ENCODE measurements at places on chromosomes 4 and X. TPM values are rescaled to one million over a fixed set of nuclear protein-coding genes. Genes with fewer than 3 reads are reported as not detected.

The VCX2 gene
- total RNA-seq = not detected

GRCh38 chr4:2958446-2958845, 4.8 kb downstream of the NOP14 start:
- DNase-seq = no peak

DNA sequence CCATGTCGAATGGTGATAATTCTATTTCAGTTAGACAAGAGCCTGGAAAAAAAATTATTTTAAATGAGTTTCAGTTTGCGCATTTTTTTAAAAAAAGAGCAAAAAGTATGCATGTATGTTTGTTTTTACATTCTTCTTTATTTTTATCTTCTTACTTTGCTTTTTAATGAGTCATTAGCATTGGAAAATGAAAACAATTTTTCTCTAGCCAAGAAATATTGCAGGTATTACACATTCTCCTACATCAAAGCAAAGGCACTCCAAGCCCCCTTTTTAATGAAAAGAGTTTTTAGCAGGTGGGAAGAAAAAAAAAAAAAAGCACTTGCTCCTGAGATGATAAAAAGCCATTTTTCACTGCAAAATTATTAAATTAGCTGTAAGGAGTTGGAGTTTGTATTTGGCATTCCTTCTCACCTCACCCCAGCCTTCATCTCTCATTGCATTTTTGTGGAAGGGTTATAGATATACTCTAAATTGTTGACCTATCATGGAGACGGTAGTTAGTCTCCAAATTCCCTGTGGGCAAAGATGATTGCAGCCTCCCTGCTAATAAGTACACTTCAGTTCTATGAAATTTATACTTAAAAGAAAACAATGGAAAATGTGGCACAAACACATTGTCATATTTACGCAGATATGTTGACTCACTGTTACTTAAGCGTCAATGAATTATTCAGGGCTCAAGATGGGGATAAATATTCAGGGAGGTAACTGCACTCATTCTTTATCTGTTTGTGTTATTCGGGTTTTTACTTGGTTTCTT, 43.8 kb downstream of the PALLD start:
- no peak for DNase-seq

DNA sequence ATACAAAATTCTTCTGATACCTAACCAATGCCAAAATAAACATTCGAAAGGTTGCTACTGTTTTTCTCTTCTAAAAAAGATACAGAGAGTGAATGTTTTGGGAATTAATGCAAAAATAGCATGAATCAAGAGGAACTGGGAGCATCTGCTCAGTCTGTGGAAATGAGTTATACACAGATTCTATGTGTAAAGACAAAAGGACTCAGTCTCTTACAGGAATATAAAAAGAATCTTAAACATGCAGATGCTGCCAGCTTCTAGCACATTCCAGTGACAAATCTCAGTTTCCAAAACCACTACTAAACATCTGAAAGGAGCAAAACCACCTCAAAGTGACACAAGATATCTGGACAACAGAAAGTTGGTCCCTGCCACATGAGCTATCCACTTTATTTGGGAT, 55.0 kb downstream of the PAPSS1 start:
- DNase-seq = no peak

The TSPAN7 gene
- total RNA-seq = 123 TPM

The RCHY1 gene
- total RNA-seq = 49.4 TPM

GRCh38 chr4:82694046-82694445, 104.5 kb downstream of the SCD5 start:
- no peak for DNase-seq

DNA sequence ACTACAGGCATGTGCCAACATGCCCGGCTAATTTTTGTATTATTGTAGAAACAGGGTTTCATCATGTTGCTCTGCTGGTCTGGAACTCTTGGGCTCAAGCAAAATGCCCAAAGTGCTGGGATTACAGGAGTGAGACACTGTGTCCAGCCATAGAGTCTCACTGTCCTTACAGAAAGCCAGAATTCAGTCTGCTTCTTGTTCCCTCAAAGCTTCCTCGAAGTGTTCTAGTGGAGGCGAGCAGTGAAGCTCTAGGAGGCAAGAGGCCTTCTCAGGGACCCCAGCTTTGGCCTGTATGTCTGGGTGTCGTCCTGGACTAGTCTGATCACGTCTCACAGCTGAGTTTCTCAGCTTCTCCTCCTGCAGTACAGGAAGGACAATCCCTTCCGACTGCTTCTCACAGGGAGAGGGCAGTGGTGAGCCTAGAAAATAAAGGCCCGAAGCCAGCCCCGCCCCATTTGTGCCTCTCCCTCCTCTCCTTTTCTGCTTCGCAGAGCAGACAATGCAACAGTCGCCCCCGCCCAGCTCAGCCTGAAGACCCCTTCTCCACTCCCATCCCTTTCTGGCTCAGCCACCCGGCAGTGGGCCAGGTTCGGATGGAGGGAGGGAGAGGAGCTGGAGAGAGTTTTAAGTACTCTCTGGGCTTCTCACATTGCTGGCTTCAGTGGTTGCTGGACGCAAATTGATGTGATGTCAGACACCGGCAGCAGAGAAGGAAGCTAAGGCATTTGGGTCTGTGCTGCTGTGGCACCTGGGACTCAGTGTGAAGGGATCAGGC, 11.1 kb upstream of the FAM3A start:
- peak; percentile 80 for DNase-seq

GRCh38 chr4:186820391-186820891, 96.8 kb upstream of the FAT1 start:
- peak; percentile 74 for DNase-seq

The NPY1R gene
- 6.0 TPM for total RNA-seq

The RBMX2 gene
- total RNA-seq = 13.4 TPM

GRCh38 chrX:19798423-19798822, 89.0 kb downstream of the SH3KBP1 start:
- DNase-seq = no peak

DNA sequence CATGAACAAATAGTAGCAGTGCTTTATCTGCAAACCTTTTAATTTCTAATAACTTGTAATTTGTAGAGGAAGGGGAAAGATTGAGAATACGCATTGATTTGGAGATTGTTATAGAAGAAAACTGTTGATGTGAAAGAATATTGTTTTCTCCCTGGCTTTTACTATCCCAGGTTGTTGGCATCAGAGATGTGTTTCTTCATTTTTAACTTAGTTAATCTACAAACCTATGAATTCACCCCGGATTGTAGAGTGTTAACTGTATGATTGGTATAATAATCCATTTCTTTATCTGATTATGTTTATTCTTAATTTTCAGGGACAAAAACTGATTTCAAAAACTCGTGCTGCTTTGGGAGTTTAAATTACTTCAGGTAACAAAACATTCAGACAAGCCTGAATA, 18.9 kb downstream of the AFP start:
- DNase-seq = no peak

The ERVMER34-1 gene
- 3.8 TPM for total RNA-seq

The OTUD6A gene
- total RNA-seq = not detected

DNA sequence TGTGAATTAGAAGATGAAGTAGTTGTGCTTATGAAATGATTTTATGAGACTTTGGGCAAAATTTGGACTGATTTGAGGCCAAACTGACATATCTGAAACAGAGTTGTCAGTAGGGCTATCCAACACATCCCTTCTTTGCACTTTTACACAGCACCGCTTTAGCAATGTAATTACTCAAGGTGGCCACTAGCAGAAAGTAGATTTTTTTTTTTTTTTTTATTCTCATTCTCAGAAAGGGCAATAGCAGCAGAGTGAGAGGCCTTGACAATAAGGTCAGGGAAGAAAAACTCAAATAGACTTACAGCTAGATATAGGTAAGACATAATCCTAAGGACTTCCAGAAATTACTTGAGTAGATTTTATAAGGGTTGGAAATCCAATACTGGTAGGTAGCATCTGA, 414.3 kb downstream of the NAP1L3 start:
- no peak for DNase-seq

The SLC10A4 gene
- not detected for total RNA-seq

DNA sequence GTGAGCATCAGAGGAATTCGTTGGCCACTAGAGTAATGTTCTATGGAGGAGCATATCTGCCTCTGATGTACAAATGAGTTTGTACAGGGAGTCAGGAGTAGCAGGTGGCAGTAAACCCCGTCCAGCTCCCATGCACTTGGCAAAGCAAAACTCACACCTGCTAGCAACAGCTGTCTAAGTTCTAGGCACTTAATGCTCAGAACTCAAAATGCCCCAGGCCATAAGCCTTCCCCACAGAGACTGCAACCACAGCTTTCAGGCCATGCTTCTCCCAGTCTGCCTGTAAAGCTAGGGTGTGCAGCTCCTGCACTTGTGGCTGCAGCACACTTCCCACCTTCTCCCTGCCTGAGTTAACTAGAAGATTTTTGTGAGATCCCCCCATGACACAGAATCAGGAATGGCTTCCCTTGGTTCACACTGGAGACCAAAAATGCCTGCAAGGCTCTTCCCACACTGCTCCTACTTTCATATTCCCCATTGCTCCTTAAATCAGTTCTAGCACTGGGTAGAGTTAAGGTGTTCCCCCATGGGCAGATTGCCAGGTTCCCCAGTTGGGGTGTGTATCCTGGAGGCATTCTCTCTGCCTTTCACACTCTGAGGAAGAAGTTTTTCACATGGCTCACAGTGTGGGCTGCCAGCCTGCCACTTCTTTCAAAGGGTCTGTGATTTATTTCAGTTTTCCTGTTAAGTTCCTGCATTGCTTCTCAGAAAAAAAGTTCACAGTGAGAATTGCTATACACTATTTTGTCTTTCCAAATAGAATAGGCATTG, 189.9 kb downstream of the STPG2 start:
- no peak for DNase-seq

The ADH1B gene
- total RNA-seq = 343 TPM

The APELA gene
- not detected for total RNA-seq

GRCh38 chrX:30589146-30589888, 11.8 kb upstream of the TASL start:
- no peak for DNase-seq

- no peak for DNase-seq
Observed at GRCh38 chr4:102473476-102473875, 27.7 kb upstream of the NFKB1 start.

The HERC6 gene
- 9.8 TPM for total RNA-seq

GRCh38 chr4:78885598-78885997, 53.6 kb downstream of the PAQR3 start:
- DNase-seq = no peak

- DNase-seq = peak; percentile 75
Observed at GRCh38 chr4:128517739-128518510, 230.3 kb upstream of the PGRMC2 start.

The CENPI gene
- 0.51 TPM for total RNA-seq

The LONRF3 gene
- 5.5 TPM for total RNA-seq

The SCOC gene
- 90.1 TPM for total RNA-seq

The GABRG1 gene
- not detected for total RNA-seq

The CDKL2 gene
- total RNA-seq = 1.2 TPM

DNA sequence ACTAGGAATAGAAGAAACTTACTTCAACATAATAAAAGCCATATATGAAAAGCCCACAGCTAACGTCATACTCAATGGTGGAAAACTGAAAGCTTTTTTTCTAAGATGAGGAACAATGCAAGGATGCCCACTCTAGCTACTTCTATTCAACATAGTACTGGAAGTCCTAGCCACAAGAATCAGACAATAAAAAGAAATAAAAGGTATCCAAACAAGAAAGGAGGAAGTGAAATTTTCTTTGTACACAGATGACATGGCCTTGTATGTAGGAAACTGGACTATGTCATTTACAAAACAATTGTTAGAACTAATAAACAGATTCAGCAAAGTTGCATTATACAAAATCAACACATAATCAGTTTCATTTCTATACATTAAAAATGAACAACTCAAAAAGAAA, 25.5 kb upstream of the NXT2 start:
- DNase-seq = no peak

The DOK7 gene
- 33.5 TPM for total RNA-seq

The TGIF2LX gene
- not detected for total RNA-seq

DNA sequence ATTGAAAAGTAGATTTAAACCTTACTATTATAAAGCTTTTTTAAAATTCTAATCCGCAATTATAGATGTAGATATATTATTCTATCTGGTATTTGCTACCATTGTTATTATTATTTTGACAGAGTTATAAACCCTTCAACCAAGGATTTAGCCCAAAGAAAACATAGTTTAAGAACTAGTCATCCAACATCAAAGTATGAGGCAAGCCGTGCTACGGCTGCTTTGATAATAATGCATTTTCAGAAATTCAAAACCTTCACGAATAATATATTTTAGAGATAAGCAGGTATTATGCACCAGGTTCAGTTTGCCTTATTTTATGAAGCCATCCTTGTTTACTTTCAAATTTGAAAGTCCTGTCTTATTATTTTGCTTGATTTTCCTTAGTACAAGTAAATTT, 1501.7 kb downstream of the RAPGEF2 start:
- DNase-seq = no peak

The PCYT1B gene
- 6.3 TPM for total RNA-seq

DNA sequence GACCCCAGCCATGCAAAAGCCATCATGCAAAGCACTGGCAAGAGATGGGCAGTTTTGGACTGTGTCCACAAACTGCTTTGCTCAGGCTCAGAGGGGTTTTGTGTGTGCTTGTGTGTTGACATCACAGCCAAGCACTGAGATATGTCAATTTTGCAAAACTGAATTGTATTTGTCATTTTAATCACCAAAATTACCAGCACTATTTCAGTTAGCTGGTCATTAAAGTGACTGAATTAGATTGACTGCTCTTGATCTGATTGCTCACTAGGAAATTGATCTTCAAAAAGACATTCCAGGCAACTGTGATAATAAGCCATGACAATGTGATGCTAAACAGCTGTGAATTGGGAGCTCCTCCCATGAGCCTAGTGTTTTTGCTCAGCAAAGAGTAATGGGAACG, 337.3 kb upstream of the GNPDA2 start:
- no peak for DNase-seq

The NKX3-2 gene
- total RNA-seq = not detected

Data from right cardiac atrium (tissue), 5 donors.